ENCODE measurements at places on chromosomes 4 and X.

GRCh38 chr4:76772498-76773106 lies 125.3 kb downstream of the SOWAHB start:
- DNase-seq = no peak

DNA sequence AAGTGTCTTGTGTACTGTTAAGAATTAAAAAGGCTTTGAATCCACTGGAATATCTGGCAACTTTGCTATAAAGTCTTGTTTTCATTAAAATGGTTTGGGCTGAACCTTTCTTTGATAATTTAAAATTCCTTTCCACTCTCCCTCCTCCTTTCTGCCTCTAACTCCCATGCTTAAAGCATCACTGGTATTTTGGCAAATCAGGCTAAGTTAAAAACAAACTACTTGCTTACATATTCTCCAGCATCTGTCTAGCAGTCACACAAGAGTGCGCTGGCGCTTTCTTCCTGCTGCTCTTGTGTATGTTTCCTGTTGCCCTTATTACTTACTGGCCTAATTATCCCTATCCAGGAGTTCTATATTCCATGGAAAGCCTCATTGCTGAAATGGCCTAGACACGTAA lies 136.6 kb downstream of the VEGFC start:
- no peak for DNase-seq

DNA sequence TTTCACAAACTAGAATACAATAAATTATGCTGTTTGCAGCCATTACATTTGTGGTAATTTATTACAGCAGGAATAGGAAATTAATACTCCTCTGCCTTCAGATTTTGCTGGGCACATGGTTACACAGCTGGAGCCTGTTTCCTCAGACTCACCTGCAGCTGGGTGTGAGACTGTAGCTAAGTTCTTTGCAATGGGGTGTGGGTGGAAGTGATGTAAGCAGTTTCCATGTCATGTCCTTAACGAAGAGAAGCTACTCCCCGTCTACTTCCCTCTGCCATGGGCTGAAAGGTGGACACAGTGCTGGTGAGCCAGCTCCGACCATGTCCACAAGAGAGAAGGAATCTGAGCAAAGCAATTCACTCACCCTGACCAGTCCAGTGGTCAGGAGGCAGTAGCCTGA lies 18.2 kb downstream of the SH3KBP1 start:
- DNase-seq = no peak

DNA sequence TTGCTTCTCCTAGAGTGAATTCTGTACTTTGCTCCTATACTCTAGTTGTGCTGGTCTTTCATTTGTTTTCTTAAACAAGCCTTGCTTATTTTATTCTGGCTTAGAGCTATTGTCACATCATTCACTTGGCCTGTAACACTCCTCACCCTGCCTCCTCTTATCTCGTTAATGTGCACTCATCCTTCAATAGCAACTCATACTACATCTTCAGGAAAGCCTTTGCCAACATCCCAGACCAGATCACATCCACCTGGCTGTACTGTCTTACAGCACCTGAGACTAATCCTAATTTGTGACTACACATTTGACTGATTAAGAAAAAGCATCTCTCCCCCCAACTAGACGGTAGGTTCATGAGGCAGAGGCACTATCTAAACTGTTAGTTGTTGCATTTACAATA lies 80.8 kb downstream of the SLC7A11 start:
- no peak for DNase-seq

GRCh38 chrX:153776120-153776599 lies 4.7 kb upstream of the SRPK3 start:
- no peak for DNase-seq

- DNase-seq = no peak
These were observed 33.0 kb upstream of the RAB9B start for GRCh38 chrX:103864886-103865534.

DNA sequence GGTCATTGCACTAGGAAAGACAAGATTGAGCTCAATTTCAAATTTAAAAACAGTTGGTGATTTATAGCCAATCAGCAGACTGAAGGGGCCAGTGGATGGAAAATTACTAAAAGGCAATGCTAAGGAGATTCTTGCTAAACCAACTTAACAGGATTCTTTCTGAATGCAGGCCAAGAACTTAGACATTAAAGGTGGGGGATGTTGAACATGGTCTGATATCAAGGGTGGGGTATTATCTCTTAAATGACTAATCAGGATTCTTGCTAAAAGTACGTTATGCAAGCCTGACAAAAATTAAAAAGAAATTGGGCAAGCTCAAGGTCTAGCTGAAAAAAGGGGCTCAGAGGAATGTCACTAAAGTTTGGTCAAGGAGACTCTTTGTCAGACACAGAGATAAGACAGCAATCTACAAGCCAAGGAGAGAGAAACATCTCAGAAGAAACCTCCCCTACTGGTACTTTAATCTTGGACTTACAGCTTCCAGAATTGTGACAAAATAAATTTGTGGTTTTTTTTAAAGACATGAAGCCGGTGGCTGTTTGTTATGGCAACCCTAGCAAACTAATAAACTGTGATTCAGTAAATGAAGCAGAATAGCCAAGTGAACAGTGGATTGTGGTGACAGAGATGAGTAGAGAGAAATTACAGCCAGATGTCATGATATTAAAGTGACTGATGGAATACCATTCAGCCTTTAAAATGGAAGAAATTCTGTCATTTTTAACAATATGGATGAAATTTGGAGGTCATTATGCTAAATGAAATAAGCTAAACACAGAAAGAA lies 120.3 kb upstream of the KLHL4 start:
- no peak for DNase-seq

DNA sequence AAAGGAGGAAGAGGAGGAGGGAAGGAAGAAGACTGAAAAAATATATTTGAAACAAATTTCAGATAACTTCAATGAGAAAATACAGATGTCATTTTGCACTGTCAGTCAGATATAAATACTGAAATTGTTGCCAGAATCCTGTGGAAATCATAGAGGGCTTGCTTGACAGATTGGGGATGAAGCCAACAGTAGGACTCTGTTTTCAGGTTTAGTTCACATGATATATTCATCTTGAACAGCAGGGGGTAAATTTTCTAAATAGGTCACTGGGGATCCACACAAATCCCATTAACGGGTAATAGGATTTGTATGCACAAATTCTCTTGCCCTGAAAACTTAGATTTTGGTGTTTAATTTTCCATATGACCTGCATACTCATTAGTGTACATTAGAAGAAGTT lies 103.3 kb upstream of the PCDH18 start:
- no peak for DNase-seq

DNA sequence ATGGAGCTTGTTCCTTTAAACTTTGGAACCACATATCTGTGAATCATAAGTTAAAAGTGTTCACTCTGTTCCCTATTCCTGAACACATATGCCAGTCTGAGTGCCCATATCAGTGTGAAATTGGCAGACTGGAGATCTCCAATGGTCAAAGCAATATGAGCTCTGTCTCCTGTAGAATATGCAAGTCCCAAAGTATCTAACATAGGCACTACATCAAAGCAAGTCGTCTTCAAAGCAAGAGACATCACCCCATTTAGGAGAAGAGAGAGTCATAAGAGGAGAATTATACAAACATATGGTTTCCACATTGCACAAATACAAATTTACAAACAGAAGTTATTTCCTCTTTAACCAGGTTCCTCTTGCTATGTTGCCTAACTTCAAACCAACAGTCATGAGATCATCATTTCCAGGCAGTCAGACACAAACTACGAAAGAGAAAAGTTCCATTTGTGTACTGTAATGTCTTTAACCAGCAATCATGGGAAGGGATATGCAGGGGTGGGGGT lies 9.9 kb upstream of the GK start:
- no peak for DNase-seq

All from stimulated activated CD8-positive, alpha-beta memory T cell treated with anti-CD3 and anti-CD28 coated beads, Interleukin-4, amount 100 ng/mL, for 48 hours (primary cell).